Right cardiac atrium (tissue), 5 donors: ENCODE measurements at places on chromosomes 4 and X. TPM values are rescaled to one million over a fixed set of nuclear protein-coding genes. Genes with fewer than 3 reads are reported as not detected.

Gene PPP2R2C
- 2.3 TPM for total RNA-seq

- DNase-seq = no peak
Observed at GRCh38 chr4:184688447-184688846, 38.9 kb downstream of the PRIMPOL start.

Gene FGFBP1
- 0.25 TPM for total RNA-seq

DNA sequence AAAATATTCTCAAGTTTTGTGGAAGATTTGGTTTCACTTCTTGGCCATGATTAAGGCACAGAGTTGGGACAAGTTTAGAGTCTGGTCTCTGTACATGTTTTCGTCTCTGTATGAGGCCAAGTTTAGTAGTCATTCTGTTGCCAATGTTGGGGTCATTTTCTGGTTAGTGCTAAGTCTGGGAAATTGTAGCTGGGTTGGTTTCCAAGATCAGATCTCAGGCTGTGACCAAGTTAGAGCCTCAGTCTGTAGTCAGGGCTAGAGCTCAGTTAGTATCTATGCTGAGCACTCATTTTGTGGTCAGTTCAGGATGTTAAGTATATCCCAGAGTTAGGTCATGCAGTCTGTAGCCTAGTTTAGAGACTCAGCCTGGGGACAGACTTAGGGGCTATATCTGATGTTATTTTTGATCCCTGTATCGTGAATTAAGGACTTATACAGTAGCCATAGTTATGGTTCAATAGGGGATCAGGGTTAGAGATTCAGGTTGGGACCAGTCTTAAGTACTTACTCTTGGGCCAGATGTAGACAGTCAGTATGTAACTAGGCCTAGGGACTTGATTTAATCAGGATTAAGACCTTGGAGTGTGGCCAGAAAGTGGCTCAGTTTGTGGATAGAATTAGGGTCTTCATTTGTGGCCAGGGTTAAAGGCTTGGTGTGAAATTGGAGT is 6.6 kb upstream of the ENOX2 start:
- no peak for DNase-seq

DNA sequence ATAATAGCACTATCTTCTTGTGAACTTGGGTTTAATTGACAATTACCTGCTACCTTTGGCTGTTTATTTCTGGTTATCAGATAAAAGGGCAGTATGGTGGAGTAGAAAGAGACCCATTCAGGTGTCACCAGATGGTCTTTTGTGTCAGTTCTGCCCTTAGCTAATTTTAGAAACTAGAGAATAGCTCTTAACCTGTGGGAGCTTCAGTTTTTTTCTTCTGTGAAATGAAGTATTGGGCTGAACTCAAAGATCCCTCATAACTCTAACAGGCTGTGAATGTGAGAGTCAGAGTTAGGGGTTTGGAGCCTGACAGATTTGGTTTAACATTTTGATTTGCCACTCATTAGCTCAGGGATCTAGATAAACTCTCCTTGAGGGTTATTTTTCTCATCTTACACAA is 335.2 kb downstream of the PPP1R2C start:
- DNase-seq = no peak

DNA sequence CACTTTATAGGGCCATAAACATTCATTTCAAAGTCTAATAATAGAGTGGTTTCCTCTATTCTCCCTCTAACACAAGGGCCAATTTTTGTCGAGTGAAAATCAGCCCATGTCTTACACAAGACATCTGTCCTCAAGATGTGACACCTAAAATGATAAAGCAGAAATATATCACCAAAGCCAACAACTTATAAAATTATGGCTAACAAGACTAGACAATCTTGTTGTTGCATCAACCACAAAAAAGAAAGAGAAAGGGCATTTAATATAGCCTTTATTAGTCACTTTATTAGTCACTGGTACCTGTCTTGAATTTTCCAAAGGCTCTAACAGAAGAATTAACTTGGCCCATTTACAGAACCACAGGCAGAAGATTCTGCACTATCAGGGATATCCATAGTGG is 161.6 kb downstream of the SMIM20 start:
- no peak for DNase-seq

GRCh38 chr4:165199286-165199685 is 8.1 kb upstream of the KLHL2 start:
- no peak for DNase-seq

DNA sequence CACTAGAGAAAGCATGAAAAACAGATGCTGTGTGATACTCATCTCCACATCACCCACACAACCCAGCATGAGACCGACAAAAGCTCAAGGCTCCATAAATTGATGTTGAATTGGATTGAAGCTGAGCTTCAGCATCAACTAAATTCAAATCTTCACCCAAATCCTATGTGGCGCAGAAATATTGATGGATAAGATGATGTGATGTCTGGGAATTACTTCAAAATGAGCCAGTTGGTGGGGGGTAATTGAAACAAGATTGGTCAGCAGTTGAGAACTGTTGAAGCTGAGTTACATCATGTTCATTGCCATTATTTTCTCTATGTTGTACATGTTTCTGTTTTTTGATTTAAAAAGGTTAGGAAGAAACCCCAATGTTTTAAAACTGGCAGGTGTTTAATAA is 166.5 kb upstream of the STS start:
- DNase-seq = no peak

DNA sequence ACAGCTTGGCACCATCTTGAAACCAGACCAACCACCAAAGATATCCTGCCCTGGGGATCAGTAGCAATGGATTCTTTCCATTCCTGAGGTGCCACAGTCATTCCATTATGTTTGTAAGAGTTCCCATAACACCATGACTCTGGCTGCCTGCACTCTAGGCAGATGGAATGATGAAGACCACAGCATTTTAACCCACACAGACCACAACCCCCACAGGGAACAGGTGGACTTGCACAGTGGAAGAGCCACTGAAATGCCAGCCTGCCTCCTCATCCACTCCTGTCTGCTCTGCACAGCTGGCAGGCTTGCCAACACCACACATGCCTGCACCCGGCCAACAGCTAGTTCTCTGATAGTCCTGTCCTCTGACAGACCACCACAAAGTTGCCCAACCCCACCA is 2362.2 kb upstream of the AGA start:
- no peak for DNase-seq

- DNase-seq = no peak
Observed at GRCh38 chr4:40811956-40812355, 62.2 kb downstream of the NSUN7 start.

Gene TCEAL6
- not detected for total RNA-seq

Gene MSANTD1
- 0.35 TPM for total RNA-seq

DNA sequence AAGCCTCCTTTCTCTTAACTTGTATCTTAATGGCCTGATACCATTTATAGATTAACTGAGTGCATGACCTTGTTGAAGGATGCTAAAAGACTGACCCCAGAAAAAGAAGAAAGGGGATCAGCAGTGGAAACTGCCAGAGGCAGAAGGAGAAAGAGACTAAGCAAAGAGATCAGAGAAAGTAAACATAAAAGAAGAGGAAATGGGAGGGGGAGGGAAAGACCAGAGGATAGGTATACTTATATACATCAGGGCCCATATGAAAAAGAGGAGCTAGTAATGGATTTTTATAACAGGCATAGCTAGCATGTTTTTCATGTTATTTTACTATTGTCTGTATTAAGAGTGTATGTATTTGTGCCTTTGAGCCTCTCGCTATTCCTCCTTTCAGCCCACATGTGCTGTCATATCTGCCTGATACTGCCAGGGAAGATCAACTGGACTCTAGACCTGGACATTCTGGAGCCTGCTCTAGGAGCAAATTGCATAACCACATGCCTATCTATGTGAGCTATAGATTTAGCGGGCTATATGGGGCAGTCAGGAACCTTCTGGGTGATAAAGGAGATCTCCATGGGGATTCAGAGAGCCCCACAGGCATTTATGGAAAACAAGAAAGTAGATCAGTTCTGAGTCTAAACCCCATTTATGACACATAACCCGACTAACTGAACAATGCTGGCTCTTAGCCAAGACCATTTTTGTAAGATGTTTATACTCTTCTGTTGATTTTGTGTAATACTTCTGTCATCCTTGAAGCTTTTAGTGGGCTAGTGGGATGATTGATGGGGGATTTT is 13.4 kb upstream of the SNX12 start:
- no peak for DNase-seq

Gene FAM184B
- not detected for total RNA-seq

GRCh38 chr4:123936621-123937043 is 540.0 kb downstream of the SPRY1 start:
- DNase-seq = no peak

Gene FHIP1A
- 12.9 TPM for total RNA-seq

Gene ADGRL3
- total RNA-seq = 3.2 TPM

- DNase-seq = no peak
Observed at GRCh38 chrX:115214151-115214550, 19.7 kb downstream of the LRCH2 start.

GRCh38 chr4:16717266-16717970 is 181.0 kb downstream of the LDB2 start:
- DNase-seq = no peak

Gene EIF1AX
- total RNA-seq = 60.3 TPM

Gene IL13RA2
- total RNA-seq = not detected

DNA sequence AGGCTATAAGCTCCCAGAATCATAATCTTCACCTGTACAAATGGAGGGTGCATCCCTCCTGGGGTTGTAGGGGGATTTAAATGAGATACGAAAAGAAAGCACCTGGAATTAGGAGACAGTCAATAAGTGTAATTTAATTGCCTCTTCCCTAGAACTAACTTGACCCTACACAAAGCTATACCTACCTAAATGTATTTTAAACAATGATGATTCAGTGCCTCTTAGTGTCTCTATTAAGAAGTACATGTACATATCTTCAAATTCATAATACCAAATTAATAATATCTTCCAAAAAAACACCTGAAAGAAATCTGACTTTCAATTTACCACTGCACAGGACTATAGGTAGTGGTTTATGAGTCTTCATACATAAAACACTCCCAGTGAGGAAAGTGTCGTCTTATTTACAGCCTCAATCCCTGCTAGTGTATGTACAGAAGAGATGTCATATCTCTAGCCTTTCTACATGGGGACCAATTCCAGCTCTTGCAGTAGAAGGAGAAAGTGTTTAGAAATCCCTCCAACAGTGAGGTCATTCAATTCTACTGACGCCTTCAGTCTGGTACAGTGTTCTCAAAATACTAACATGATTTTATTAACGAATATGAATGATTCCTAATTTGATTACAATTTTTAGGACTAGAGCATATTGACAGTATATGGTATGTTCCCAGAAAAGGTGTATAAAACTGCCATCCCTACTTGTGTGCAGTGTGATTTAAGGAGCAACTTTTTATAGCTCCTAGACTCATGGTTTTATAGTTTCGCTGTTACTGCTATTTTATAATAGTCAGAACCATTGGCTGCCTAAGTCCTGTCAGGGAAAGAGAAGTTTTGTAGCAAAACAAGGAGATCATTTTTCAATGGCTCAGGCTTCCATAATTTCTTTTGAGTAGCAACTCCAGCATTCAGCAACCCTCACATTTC is 282.7 kb downstream of the UNC5C start:
- DNase-seq = no peak

DNA sequence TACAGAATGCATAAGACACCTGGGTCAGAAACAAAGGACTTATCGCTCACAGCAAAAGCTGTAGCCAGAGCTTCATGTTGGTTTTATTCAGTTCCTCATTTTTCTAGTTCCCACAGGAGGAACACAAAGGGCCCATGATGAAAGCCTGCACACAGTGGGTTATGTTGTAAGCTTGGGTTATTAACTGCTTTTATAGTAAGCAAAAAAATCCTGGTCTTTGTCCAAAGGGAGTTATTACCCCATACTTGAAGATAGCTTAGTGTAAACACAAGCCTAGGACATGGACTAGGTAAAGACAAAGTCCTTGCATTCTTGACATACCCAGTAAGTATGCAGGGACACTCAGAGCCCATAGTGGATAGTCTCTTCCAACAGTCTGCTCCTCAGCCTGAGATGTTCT is 11.7 kb downstream of the BBS12 start:
- DNase-seq = no peak

DNA sequence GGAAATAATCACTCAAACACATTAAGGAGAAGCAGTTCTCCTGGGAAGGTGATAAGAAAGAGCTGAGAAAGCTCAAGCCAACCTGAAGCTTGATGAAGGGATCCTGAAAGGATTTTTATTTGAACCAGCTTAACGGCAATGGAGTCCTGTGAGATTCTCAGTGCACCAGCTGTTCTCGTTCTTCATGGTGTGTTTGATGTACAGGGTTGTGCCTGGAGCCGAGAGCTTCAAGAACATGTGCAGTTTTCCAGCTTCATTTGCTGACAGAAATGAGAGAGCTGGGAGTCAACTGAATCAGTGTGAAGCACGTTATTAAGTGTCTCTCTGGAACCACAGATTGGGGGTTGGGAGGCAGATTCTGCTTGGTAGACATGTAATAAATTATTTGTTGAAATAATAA is 115.7 kb downstream of the ANKRD50 start:
- no peak for DNase-seq

DNA sequence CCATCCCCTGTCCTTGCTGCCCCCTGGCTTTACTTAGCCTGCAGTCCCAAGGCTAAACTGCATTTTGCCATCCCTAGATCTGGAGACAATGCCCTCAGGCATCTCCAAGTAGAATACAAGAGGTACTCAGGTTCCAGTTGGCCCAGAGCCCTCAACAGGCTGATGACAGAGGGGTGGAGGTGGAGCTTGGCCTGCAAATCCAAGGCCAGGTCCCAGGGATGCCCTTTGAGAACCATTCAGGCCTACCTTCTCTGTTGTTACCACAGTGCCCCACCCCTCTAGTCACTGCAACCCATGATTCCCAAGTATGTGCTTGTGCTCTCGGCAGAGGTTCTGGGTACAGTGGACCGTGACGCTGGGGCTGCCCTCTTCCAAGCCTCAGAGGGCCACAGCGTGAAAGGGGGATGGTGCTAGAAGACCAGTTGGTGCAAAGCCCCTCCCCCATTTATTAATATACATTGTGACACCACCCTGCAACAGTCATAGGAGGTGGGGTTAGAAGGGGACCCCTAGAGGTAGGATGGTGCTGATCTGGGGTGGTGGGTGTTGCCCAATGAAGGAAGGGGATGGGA is 6.4 kb upstream of the UBA1 start:
- peak; percentile 24 for DNase-seq

GRCh38 chrX:150779385-150779784 is 86.2 kb downstream of the MTMR1 start:
- DNase-seq = no peak

- DNase-seq = peak; percentile 98
Observed at GRCh38 chrX:154515966-154516655, at the start of gene FAM3A. Gene FAM3A (minus strand): TSS chrX:154516232. CDS start chrX:154515772, 460 bp downstream.

Gene KLHL5
- total RNA-seq = 14.3 TPM

Gene ARR3
- not detected for total RNA-seq

Gene TRIM61
- total RNA-seq = 3.2 TPM

- DNase-seq = no peak
Observed at GRCh38 chr4:125043486-125043885, 271.3 kb upstream of the FAT4 start.

GRCh38 chr4:159060161-159060560 is 42.7 kb upstream of the RAPGEF2 start:
- DNase-seq = peak; percentile 59
